Suprapubic skin (tissue), 4 donors: ENCODE measurements at places on chromosomes 1 and 21. TPM values are rescaled to one million over a fixed set of nuclear protein-coding genes. Genes with fewer than 3 reads are reported as not detected.

GRCh38 chr1:11784256-11784992 is 21.3 kb downstream of the MTHFR start:
- no peak for DNase-seq

- peak; percentile 75 for DNase-seq
Observed at GRCh38 chr1:26288311-26288941, 8.5 kb downstream of the SH3BGRL3 start.

DNA sequence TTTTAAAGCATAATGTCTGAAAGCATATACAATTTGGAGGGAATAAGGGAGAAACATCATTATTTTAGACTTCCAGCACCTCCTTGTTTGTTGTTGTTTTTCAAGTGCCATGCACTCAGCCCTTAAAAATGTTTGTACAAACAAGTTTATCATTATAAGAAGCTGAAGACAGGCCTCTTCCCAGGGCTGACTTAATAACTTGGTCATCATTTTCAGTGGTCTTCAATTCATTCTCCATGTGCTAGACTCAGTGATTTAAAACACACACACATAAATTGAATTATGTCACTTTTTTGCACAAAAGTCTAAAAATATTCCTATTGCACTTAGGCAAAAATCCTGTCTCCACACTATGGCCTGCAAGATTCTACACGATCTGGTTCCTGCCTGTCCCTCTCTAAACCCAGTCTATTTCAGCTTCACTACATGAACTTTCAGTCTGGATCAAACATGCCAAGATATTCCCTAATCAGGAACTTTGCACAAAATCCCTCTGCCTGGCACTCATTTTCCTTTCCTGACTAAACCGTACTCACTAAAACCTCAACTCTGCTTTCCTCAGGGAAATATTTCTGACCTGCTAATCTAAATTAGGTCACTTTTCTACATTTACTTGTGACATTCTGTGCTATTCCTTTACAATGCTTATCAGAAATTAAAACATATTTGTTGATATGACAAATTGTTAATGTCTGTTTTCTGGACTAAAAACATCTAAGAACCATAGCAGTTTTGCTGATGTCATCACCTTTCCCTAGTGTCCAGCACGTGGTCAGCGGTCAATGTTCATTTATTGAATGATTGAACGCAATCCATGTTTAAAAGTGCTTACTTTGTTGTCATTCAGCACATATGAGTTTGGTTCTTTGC is 14.8 kb upstream of the GBP5 start:
- DNase-seq: no peak

- DNase-seq: no peak
Observed at GRCh38 chr1:147591261-147591891, 50.1 kb downstream of the BCL9 start.

- DNase-seq: no peak
Observed at GRCh38 chr1:90358448-90358847, 358.7 kb downstream of the BARHL2 start.

- DNase-seq: peak; percentile 95
Observed at GRCh38 chr1:22025368-22026155, 24.1 kb downstream of the CELA3A start.

GRCh38 chr1:101497881-101498559 is 261.2 kb downstream of the S1PR1 start:
- no peak for DNase-seq

- no peak for DNase-seq
Observed at GRCh38 chr1:21308847-21309652, 18.8 kb upstream of the ECE1 start.

DNA sequence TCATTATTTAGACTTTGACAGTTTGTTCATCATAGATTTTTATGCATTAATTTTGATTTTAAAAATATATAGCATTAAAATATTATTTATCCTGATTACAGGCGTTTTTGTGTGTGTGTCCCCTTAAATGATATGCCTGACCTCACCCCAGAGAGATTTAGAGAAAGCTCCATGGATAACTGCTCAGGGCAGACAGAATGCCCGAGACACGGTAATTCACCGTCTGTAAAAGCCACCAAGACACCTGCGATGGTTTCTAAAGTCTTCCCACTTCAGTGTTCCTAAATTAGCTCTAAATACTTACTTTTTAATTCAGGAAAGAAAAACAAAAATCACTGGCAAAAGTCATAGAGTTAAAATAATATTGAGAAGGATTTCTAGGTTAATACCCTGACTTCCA is 350.6 kb upstream of the RUNX1 start:
- no peak for DNase-seq

- DNase-seq: no peak
Observed at GRCh38 chr1:203702130-203702577, 62.8 kb upstream of the LAX1 start.

DNA sequence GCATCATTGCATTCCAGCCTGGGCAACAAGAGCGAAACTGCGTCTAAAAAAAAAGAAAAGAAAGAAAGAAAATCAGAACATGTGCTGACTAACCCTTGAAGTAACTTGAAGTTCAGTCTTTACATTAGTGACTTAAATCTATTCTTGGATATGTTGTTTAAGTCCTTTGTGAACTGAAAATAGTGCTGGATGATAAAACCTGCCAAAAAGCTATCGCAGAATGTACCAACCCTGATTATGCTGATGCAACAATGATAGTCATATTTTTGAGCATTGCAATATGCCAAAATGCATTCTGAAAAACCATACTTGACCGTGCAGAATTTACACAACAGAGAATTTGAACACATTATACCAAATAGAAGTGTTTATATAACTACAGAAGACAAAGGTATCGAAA is 30.7 kb downstream of the SHISAL2A start:
- no peak for DNase-seq

DNA sequence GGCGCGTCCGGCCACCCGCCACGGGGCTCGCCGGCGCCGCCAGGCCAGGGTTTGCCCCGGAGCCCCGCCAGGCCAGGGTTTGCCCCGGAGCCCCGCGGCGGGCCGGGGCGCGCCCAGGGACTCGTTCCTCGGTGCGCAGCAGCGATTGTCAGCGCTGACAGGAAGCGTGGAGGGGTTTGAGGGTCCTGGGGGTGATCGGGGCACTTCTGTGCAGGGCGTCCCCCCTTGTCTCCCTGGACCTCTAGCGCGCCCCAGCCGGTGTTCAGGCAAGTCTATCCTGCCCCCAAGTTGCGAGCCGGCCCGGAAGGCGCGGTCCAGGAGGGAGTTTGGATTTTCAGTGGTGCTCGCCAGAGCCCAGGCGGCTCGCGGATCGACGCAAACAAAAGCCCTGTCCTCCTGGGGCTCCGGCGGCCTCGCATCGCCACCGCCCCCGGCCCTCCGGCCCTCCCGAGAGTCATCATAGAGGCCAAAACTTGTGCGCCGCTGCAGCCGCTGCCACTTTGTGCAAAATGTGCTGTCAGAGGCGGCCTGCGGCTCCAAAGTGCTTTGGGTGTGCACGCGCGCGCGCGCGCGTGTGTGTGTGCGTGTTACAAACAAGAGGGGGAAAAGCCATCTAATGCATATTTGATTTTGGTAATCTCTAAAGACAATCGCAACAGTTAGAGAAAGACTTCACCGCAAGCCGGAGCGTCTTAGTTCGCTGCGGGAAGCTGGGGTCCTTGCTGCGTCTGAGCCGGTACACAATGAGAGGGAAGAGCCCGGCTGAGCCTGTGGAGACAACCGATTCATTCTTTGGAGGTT is 1.0 kb downstream of the ROR1 start:
- peak; percentile 75 for DNase-seq

DNA sequence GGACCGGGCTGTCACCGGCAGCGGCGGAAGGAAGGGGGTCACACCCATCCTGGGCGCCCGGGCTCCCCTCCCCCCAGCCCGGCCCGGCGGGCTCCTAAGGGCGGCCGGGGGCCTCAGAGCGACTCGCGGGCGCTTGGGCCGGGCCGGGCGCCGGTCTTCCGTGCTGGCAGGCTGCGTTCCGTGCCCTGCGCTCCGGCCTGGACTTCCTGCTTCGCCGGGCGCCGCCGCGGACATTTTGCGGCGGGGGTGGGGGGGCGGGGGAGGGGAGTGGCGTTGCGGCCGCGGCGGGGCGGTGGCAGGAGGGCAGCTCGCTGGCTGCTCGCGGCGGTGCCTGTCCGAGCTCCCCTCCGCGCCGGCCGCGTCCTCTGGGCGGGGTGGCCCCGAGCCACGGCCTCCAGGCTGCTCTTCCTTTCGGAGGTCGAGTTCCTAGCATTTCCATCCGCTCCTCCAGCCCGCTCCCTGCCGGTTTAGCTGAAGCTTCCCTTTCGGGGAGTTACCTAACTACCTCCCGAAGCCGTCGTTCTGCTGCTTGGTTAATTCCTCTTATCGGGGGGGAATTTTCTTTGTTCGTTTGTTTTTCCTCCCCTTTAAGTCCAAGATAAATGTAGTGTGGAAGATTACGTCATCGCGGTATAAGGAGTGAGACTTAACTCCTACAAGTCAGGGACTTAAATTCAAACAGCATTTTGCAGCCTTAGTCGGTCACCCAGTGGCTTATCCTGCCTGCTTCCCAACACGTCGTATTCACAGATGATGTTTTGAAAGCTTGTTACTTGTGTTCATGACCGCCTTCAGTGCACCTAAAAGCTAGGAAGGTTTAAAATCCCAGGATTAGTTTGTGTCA is 730 bp downstream of the CDC42 start:
- DNase-seq: peak; percentile 79

DNA sequence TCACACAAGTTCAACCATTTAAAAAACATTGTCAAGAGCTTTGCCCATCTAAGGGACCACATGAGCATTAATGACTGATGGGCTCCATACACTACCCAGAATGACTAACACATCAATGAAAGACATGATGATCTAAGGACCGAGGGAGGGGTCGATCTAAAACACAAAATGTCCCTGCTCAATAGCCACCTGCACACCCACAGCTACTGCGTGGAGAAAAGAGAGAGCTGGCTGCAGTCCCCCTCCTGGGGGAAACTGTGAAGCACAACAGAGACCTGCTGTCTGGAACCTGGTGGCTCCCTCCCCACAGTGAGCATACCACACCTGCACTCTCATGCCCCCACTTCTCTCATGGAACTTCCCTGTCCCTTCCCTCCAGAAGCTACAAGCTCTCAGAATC is 130.1 kb upstream of the ERG start:
- DNase-seq: no peak

DNA sequence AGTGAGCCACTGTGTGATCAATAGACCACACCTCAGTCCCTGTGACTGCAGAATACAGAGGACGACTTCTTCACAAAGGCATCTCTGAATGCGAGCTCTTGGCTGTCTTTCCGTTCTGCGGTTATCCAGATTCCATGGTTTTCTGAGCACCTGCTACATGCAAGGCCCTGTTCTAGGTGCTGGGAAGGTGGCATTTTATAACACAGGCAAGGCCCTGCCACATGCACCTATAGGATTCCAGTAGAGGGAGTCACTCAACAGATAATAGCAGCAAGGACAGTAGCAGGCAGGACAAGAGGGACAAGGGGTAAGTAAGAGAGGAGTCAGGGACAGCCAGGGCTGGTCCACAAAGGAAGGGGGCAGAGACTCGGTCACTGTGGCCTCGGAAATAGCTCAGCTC is 9.0 kb downstream of the URB1 start:
- DNase-seq: no peak

DNA sequence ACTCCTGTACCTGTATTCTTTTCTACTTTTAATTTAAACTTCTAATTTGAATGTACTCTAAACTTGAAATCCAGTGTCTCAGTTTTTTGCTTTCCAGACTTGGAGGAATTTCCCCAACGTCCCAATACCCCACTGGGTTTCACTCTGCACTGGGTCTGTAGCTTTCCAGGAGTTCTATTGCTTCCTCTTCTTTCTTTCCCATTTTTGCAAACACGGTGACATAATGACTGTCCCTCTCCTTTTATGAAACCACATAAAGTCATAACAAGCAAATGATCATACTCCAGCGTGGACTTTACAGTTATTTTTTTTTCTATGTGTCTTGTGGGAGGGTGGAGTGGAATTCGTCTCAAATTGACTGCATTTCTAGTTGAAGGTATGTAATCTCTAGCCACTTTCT is 97.1 kb downstream of the FASLG start:
- DNase-seq: no peak

- DNase-seq: no peak
Observed at GRCh38 chr21:41054018-41054578, 113.9 kb upstream of the BACE2 start.

DNA sequence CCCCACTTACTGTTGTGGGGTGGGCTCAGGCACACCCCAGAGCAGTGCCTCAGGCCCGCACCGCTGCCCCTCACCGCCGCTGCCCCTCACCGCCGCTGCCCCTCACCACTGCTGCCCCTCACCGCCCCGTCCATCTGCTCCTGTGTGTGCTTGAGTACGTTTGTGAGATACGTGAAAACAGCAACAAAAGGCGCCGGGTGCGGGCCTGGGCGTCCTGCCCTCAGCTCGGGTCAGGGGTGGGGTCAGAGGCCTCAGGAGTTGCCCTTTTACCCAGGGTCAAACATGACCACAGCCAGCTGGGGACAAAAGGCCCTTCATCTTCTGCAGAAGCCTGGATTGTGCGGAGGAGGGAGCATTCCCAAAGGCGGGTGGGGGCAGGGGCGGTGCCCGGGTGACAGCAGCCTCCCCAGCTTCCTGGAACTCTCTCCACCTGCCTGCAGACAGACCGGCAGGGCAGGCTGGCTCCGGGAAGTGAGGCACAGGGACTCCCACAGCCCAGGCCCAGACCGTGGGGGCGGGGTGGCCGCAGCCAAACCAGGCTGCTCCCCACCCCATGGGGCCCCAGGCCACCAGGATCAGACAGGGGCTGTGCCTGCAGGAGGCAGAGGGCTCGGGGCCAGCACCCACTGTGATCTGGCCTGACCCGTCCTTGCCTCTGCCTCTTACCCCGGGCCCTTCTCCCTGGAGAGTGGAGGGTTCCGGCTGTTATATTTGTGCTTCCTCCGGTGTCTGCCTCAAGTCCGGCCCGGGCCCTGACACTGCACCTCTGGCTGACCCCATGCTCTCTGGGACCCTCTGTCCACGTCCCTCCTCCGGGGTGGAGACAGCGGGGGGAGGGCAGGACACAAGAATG is 2.3 kb upstream of the VWA1 start:
- DNase-seq: peak; percentile 88

- DNase-seq: no peak
Observed at GRCh38 chr1:11858968-11859871, 475 bp upstream of the NPPB start.

DNA sequence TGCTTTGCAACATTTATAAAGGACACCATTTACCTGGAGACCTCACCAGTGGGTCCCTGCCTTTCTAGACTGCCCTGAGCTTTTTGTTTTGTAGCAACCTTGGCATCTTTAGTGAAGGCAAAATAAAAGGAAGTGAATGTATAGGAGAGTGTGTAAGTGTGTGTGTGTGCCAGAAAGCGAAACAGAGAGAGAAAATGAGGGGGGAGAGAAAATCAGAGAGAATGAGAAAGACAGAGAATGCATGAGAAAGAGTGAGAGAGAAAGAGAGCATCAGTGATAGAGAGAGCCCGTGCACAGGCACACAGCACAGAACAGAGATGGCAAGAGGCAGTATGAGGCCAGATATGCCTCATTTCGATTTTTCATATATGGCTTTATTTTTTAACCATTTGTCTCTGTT is 57.5 kb downstream of the HSD3B1 start:
- DNase-seq: no peak

GRCh38 chr1:55478742-55479141 is 263.6 kb upstream of the USP24 start:
- DNase-seq: no peak

GRCh38 chr21:26019236-26019635 is 151.3 kb downstream of the APP start:
- no peak for DNase-seq

The OR2L2 gene
- not detected for total RNA-seq

The LAMB3 gene
- 92.5 TPM for total RNA-seq

The PTPRF gene
- 209 TPM for total RNA-seq

The HTR1D gene
- total RNA-seq: not detected

The C1orf87 gene
- total RNA-seq: not detected

The ATP1A1 gene
- 558 TPM for total RNA-seq

The CNKSR1 gene
- 60.6 TPM for total RNA-seq
